Suprapubic skin (tissue), 4 donors: ENCODE measurements at places on chromosomes 1 and 21. TPM values are rescaled to one million over a fixed set of nuclear protein-coding genes. Genes with fewer than 3 reads are reported as not detected.

DNA sequence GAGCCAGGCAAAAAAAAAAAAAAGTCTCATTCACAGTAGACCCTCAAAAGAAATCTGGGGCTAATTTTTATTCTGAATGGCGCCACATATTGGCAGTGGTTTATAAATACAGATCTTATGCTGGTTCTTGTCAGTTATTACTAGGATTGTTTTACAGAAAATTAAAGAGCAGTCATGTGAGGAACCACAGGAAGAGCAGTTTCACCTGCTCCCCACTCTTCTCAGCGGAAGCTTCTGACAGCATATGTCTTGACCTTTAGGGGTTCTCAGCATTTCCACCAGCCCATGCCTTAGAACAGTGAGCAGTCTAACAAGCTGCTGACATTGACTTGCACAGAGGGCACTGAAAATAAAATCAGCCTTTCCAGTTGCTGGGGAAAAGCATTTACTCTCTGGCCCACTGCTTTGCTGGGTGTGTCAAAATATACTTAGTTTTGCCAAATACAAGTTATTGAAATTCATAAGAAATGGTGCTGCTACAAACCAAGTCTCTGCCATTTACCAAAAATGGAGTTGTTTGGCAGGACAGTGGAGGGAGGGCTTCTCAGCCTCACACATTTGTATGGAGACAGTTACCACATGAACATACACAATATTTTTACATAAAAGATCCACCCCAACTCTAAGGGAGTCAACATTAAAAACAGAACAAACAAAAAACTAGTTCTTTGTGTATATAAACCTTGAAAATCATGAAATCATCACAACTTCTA is 144.2 kb downstream of the SYT2 start:
- peaks cover 5% of the 10 kb centered on the region for H3K36me3 ChIP-seq
- H3K27me3 ChIP-seq = no peaks in the 10 kb centered on the region
- H3K27ac ChIP-seq = no peak overlapping the region
- peaks cover 66% of the 10 kb centered on the region for H3K4me1 ChIP-seq

GRCh38 chr1:208242146-208242545 is 2.0 kb downstream of the PLXNA2 start:
- H3K27me3 ChIP-seq = no peaks in the 10 kb centered on the region
- no peak for DNase-seq
- peaks cover 66% of the 10 kb centered on the region for H3K4me1 ChIP-seq

Gene DYRK3
- total RNA-seq = 4.0 TPM

Gene WDR26
- 92.4 TPM for total RNA-seq

DNA sequence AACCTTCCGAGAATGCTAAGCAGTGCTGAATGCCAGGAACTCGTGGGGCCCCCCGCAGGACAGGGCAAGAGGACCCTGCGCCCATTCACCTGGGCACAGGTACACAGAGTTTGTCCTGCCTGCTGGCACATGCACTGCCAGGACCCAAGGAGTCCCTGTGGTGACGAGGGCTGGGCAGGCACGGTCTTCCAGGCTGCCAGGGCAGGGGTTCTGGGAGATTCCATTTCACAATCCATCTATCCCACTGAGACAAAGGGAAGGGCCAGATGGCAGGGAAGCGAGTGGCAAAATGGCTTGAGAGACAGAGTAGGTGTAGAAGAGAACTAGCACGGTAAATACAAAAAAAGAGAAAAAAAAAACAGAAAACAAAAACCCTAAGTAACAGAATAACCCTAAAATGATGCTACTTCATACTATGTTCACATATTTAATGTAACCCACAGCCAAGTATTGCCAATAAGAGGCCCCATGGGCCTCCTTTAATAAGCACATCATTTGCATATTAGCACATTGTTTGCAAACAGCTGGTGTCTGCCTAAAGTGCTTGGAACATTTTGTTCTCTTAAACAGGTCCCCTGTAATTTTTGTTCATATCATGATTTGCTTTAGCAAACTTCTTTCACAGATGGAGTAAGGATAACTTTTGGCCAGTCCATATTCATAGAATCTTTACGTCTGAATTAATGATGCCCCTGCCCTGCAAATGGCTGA is 83.8 kb downstream of the STUM start:
- no peak overlapping the region for H3K4me3 ChIP-seq
- peak; percentile 67 for DNase-seq
- peaks cover 19% of the 10 kb centered on the region for H3K36me3 ChIP-seq
- H3K27me3 ChIP-seq = no peaks in the 10 kb centered on the region
- H3K4me1 ChIP-seq = peaks cover 42% of the 10 kb centered on the region

- H3K27ac ChIP-seq = no peak overlapping the region
- H3K4me1 ChIP-seq = peaks cover 17% of the 10 kb centered on the region
- H3K27me3 ChIP-seq = no peaks in the 10 kb centered on the region
- H3K36me3 ChIP-seq = no peaks in the 10 kb centered on the region
- DNase-seq = no peak
- no peak overlapping the region for H3K4me3 ChIP-seq
Measured at GRCh38 chr1:109615879-109616278, 3.5 kb downstream of the GNAT2 start.

Gene HUNK
- total RNA-seq = 5.9 TPM

Gene ASB17
- total RNA-seq = not detected

GRCh38 chr1:226360106-226360746 is 47.7 kb downstream of the PARP1 start:
- no peaks in the 10 kb centered on the region for H3K27me3 ChIP-seq
- H3K4me3 ChIP-seq = no peak overlapping the region
- no peaks in the 10 kb centered on the region for H3K4me1 ChIP-seq
- no peak for DNase-seq
- no peak overlapping the region for H3K27ac ChIP-seq

Gene NBPF19
- 40.5 TPM for total RNA-seq

Gene SERTAD4
- total RNA-seq = 15.0 TPM

Gene MINDY1
- total RNA-seq = 31.7 TPM

- no peak overlapping the region for H3K27ac ChIP-seq
- H3K4me1 ChIP-seq = no peaks in the 10 kb centered on the region
- H3K27me3 ChIP-seq = peaks cover 3% of the 10 kb centered on the region
- no peaks in the 10 kb centered on the region for H3K36me3 ChIP-seq
- no peak overlapping the region for H3K4me3 ChIP-seq
- no peak for DNase-seq
Measured at GRCh38 chr1:157882580-157882979, 41.0 kb upstream of the CD5L start.

GRCh38 chr1:14686701-14687100 is 88.2 kb downstream of the KAZN start:
- no peak for DNase-seq
- no peaks in the 10 kb centered on the region for H3K4me1 ChIP-seq
- H3K27ac ChIP-seq = no peak overlapping the region
- H3K36me3 ChIP-seq = no peaks in the 10 kb centered on the region
- no peaks in the 10 kb centered on the region for H3K27me3 ChIP-seq

Gene HCN3
- total RNA-seq = 12.8 TPM

Gene SMG7
- total RNA-seq = 40.9 TPM

Gene PKP1
- 1,152 TPM for total RNA-seq

- peaks cover 91% of the 10 kb centered on the region for H3K36me3 ChIP-seq
- H3K4me1 ChIP-seq = no peaks in the 10 kb centered on the region
- peak; percentile 48 for DNase-seq
- no peak overlapping the region for H3K27ac ChIP-seq
Measured at GRCh38 chr21:46207006-46207919, 21.3 kb downstream of the LSS start.

Gene GLIS1
- total RNA-seq = 1.5 TPM

Gene TSTD1
- 123 TPM for total RNA-seq

Gene S100B
- 11.4 TPM for total RNA-seq

GRCh38 chr1:182446033-182446669 is 3.8 kb upstream of the RGSL1 start:
- no peaks in the 10 kb centered on the region for H3K36me3 ChIP-seq
- H3K4me3 ChIP-seq = no peak overlapping the region
- no peak overlapping the region for H3K27ac ChIP-seq
- H3K4me1 ChIP-seq = no peaks in the 10 kb centered on the region
- DNase-seq = no peak

- no peak for DNase-seq
- no peaks in the 10 kb centered on the region for H3K36me3 ChIP-seq
- H3K27ac ChIP-seq = no peak overlapping the region
Measured at GRCh38 chr1:186463926-186464325, 3.0 kb upstream of the PDC start.
